Activated naive CD4-positive, alpha-beta T cell treated with anti-CD3 and anti-CD28 coated beads, Interleukin-2, amount 50 U/mL, for 72 hours (primary cell): ENCODE measurements at places on chromosomes 16 and 17. TPM values are rescaled to one million over a fixed set of nuclear protein-coding genes. Genes with fewer than 3 reads are reported as not detected.

The TUBG2 gene
- 23.3 TPM for total RNA-seq

The SCN4A gene
- 0.10 TPM for total RNA-seq

The GUCY2D gene
- total RNA-seq, result not detected

The TNFRSF17 gene
- total RNA-seq, result not detected

The SLC16A6 gene
- total RNA-seq, result 0.39 TPM

The TMC8 gene
- total RNA-seq, result 187 TPM

The CSF3 gene
- total RNA-seq, result not detected

The NEUROD2 gene
- total RNA-seq, result not detected
